Suppressor macrophage treated with lipopolysaccharide for 4 hours (primary cell): ENCODE measurements at places on chromosomes 1 and 21.

DNA sequence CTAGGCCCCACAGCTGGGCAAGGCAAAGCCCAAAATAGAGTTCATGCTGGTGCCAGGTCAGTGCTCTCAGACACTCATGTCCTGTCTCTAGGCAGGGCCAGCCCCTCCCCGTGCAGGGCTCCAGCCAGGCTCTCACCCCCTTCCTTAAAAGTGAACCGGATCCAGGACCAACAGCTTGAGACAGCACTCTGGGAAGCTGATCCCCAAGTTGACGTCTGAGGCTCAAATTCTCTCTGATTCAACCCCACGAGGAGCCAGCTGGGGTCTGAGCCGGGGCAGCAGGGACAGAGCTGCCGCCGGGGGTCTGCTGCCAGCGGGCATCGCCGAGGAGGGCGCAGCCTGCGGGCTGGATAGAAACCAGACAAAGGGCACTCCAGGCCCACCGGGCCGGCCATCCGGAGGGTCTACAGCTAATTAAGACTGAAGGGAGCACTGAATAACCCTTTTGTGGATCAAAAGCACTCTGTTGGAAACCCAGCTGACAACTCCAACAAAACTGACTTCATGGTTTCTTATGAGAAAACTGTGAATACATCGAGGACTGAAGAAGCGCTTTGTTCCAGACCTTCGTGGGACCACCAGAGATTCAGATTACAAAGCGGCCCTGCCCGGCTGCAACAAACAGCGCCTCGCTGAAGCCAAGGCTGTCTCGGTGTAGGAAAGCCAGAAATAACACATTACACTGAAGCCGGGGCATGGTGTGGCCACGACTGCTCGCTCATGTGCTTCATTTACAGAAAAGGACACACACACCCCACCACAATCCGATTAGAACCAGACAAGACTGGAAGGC, 95.8 kb downstream of the PSMG1 start:
- no peak for DNase-seq

DNA sequence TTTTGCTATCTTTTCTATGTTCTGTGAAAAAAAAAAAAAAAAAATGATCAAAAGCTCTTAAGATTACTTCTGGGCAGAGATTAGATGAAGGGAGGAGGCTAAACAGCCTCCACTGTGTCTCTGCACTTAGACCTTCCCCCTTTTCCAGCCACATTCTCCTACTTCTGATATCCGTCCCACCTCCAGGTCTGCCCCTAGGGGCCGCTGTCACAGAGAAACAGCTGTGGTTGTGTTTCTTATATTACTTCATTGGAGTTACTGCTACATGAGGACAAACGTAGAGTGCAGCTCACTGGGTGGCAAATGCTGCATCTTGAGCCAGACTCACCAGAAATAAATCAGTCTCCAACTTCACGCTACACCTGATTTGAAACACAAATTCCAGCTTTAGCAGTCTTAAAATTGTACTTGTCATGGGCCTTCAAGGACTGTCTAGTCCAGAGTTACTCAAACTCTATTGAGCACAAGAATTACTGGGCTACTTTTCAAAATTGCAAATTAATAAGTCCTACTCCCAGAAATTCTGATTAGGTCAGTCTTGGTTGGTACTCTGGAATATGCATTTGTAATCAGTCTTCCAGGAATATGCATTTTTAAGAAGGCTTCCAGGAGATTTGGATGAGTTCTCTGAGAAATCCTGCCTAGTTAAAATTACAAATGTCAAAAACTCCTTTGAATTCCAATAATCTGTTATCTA, 125.2 kb upstream of the PTBP2 start:
- peak; percentile 25 for DNase-seq

DNA sequence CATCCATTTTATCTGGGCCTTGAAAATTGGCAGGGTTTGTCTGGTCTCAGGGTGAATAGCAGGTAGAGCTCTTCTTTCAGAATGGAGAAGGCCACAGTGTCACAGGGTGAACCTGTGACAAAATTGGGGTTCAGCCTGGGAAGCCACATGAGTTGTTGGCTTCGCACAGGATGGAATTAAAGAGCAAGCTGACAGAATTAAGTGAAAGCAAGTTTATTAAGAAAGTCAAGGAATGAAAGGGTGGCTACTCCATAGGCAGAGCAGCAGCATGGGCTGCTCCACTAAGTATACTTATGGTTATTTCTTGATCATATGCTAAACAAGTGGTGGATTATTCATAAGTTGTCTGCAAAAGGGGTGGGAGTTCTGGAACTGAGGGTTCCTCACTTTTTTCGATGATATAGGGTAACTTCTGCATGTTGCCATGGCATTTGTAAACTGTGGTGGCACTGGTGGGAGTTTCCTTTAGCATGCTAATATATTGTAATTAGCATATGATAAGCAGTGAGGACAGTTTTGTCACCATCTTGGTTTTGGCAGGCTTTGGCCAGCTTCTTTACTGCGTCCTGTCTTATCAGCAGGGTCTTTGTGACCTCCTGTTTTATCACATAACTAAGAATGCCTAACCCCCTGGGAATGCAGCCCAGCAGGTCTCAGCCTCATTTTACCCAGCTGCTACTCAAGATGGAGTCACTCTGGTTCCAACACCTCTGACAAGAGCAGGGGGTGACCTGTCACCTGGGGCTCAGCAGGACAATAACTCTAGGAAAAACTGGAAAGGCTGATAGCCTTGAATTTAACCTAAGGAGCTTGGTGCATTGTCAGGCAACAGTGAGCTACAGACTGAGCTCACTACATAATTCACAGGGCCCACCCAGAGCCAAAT, 5.1 kb downstream of the IFNAR2 start:
- DNase-seq: peak; percentile 36

GRCh38 chr1:78630600-78630999, 10.4 kb downstream of the IFI44L start:
- DNase-seq: no peak

- peak; percentile 72 for DNase-seq
Measured at GRCh38 chr1:225763716-225764548, 13.7 kb upstream of the SRP9 start.
